ENCODE measurements at places on chromosomes 2 and 18.

DNA sequence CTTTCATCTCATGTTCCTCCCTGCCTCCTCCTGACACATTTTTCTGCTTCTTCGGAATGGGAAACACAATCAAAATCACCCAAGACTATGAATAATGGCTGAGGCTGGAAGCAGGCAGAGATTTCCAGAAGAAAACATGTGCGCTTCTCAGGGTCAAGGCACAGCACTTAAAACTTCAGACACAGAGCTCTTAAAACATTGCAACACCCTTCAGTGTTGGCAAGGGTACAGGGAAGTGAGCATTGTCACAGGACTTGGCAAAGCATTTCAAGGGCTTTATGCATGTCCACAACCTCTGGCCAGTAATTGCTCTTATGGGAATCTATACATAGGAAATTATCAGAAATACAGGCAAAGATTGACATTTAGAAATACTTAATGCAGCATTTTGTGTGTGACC is 477.6 kb upstream of the KLHL29 start:
- no peak for DNase-seq

DNA sequence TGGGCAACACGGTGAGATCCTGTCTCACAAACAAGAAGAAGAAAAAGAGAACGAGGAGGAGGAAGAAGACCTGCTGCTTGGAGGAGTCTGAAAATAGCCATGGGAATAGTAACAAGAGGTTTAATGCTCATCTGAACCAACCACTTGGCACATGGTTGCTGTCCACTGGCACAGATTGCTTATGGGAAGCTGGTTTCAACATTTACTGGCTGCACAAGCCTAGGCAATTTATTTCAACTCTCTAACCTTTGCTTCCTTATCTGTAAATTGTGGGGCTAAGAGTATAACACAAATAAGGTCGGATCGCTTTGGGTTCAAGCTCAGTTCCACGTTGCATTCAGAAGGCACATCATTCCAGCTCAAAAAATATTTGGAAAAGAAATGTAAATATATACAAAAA is 14.2 kb upstream of the RHOB start:
- no peak for DNase-seq

DNA sequence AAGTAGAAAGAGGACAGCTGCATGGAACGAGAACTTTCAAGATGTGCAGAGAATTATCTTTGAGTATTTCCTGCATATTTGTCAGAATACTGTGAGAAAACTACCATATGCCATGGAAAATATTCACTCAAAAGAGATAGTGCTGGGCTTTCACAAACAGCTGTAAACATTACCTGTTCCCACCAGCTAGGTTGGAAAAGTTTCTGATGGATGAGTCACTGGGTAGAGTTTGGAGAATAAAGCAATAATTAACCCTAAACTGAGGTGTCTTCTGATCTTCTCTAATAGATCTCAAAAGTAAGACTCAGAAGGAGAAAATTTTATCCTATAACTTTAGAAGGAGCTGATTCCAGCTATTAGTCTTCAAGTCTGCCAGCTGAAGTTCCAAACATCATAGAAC is 3.9 kb upstream of the FSIP2 start:
- DNase-seq: peak; percentile 9

GRCh38 chr2:182393270-182393760 is 33.5 kb downstream of the PDE1A start:
- no peak for DNase-seq

- DNase-seq: peak; percentile 29
Measured at GRCh38 chr2:17475286-17475685, 43.0 kb downstream of the RAD51AP2 start.

DNA sequence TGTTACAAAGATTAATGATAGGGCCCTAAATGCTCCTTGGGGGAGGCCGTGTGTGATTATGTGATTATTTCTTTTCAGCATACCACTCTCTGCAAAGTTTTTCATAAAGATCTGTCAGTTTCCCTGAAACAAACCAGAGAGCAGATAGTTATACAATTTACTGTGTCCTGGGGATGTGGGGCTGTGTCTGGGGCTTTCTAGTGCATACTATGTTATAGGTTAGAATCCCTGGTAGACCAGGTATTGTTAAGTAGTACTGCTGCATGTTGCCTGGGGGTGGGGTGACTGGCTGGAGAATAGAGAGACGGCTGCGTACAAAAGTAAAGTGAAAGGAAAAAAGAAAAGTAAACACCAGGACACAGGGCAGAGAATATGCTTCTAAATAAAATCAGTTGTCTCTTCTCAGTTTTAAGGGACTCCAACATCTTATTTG is 3.3 kb upstream of the CCBE1 start:
- DNase-seq: no peak

DNA sequence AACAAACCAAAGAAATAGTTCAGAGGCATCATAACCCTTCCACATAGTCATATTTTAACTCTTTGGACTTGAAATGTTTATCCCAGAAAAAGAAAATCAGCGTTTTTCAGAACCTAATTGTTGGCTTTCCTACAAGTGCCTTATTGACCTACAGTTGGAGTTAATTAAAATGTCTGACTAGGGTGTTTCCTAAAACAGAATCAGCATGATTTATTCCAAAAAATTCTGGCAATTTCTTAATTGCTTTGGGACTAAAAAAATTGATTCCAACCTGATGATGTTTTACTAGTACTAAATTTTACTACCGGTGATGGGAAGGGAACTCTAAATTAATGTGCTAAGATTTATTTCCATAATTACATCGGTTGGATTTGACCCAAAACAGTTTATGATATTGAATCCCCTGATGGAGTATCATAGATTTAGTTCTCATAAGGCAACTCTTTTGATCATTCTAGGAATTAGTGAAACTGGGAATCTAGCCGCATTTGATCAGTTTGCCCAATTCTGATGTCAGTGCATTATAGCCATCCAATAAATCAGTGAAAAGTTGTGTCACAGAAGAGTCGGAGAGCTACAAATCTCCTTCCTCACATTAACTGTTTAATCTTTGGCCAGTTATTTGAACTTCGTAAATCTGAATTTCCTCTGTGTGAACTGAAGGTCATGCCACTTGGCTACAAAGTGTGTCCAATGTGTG is 134.3 kb upstream of the DSEL start:
- DNase-seq: no peak

DNA sequence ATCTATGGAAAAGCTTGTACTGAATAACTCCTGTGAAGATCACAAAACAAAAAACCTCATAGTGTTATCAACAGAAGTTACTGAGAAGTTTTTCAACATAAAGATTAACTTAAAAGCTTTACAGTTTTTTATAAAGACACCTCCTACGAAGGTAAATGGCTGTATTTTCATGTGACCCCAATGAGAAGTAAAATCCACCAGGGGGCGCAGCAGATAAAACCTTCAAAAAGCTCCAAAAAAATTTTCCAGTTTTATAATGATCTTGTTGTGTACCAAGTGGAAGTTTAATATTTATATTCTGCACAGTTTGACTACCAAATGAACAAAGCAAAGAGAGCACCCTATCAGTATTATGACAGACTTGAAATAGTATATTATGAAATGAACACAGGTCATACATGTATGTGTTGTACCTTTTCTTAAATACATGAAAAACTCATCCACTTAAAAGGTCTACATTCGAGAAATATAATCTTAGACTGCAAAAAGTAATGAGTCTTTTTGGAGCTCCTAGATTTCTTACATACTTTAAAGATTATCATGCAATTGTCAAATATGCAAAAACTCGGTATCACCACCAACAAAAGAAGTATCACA is 38.5 kb downstream of the PNO1 start:
- peak; percentile 49 for DNase-seq

- DNase-seq: peak; percentile 73
Measured at GRCh38 chr2:189350540-189351209, 90.6 kb upstream of the WDR75 start.

DNA sequence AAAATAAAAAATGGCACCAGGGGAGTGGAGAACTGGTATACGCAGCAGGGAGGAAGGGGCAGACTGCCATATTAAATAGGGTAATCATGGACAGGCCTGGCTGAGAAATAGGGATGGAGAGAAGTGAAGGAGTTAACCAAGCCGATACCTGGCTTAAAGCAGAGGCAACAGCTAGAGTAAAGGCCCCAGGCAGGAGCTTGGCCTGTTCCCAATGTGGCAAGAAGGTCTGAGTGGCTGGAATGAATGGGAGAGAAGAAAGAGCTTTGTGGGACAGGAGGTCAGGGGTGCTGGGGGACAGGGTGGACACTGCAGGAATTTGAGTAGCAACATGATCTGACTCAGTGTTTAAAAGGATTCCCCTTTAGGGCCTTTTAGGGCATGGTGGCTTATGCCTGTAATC is 15.9 kb upstream of the AGFG1 start:
- no peak for DNase-seq

GRCh38 chr2:202060218-202060617 is 12.8 kb upstream of the KIAA2012 start:
- DNase-seq: no peak

DNA sequence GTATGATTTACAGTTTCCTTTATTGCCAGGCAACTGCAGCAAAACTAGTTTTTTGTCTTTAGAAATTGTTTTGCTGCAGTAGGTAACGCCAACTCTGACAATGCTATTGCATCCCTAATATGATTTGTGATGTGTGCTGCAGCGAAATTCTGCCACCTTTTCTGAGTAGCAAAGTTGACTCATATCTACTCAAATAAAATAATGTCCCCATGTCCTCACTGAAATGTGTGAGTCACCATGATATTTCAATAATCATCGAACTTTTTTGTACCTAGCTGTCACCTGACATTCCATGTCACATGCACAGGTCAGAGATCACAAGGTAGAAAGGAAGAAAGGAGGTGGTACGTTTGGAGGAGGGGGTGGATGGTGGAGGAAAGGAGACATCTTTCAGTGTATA is 205.0 kb downstream of the RAD51AP2 start:
- DNase-seq: no peak

GRCh38 chr18:77035380-77036187 is 97.0 kb downstream of the MBP start:
- DNase-seq: no peak

DNA sequence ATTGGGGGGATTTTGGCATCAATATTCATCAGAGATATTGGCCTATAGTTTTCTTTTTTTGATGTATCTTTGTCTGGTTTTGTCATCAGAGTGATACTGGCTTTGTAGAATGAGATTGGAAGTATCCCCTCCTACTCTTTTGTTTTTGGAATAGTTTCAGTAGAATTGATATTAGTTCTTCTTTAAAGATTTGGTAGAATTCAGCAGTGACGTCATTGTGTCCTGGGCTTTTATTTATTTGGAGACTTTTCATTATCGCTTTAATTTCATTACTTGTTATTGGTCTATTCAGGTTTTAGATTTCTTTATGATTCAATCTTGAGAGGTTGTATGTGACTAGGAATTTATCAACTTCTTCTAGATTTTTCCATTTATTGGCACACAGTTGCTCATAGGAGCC is 825.5 kb upstream of the NXPH2 start:
- no peak for DNase-seq

DNA sequence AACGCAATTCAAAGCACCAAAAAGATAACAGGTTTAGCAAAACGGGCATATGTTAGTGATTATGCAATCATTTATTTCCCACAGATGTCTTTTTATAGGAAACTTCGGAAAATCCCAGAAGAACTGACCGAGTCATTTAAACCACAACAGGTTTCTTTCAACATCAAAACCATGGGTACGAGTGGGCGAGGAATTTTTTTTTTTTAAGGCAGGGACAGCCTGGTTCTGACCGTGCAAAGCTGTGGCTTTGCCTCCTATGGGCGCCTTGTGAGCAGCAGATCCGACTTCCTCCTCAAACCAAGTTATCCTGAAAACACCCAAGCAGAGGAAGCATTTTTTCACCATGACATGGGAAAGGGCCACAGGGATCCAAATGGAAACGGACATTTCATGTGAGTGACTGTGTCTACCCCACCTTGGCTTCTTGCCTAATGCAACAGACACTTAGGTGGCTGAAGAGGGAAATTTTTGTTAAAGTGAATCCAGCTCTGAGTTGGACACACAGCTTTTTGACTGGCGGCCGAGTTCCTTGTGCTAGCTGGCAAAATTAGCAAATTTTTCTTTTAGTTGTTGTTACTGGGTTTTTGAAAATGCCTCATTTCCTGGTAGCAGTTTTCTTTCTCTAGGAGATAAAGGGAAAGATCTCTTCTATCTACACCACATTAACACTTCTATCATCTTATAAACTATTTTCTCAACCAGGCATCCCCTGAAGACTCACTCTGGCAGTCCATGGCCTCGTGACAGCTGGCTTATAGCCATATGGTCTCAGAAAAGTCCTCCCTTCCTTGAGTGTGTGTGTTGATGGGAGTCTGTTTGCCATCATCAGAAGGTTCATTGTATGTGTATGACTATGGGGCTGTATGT is 487.4 kb upstream of the ZEB2 start:
- DNase-seq: peak; percentile 95

DNA sequence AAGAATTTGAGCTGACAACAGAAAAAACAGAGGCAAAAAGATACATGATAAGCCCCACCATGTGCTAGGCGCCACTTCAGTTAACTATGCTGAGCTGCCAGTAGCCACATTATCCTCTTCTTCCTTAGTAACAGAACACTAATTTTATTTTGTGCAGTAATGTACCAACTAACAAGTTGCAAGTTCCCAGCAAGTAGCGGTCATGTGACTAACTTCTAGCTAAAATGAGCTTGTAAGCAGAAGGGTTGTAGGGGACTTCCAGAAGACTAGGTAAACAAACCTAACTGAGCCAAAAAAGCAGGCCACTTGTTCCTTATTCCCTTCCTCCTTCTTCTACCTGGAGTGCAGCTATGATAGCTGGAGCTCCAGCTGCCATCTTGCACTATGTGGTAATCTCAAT is 75.5 kb downstream of the DTNB start:
- DNase-seq: no peak

DNA sequence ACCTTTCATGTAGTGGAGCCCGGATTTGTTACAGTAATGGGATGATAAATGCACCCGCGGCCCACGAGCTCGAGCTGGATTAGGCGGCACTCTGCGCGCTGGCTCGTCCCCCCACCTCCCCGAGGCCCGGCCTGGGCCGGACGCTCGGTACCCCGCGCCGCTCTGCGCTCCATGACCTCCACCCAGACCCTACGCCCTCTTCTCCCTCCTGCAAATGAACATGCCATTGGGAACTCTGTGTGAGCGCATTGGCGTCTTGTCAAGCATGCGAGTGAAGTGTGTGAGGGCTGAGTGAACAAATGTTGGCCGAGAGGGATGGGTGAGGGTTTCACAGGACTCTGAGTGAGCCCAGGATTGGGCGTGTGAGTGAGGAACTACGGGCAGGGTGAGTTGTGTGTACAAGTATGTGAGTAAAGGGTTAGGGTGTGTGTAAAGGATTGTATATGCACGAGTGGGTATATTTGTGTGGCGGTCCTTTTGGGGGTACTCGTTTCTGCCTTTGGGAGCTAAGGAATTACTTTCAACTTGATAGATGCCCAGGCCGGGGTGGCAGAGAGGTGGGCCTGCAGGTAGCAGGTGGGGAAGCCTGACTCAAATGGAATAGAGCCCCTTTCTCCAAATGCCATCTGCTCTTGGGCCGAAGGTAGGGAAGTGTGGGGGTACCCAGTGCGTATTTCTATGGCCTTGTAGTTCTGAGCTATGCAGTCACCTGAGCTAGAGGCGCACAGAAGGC is 2.9 kb upstream of the EN1 start:
- no peak for DNase-seq

DNA sequence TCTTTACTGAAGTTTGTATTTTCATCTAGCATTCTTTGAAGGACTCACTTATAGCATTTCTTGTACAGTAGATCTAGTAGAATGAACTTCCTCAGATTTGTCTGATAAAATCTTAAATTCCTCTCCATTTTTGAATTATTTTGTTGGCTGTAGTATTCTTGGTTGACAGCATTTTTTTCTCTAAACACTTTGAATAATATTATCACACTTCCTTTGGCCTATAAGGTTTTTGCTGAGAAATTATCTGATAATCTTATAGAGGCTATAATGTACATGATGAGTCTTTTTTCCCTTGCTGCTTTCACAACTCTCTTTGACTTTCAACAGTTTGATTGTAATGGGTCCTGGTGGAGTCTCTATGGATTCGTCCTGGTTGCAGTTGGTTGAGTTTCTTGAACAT is 169.5 kb downstream of the NOL4 start:
- DNase-seq: no peak
